ENCODE measurements at places on chromosomes 13 and 19.

DNA sequence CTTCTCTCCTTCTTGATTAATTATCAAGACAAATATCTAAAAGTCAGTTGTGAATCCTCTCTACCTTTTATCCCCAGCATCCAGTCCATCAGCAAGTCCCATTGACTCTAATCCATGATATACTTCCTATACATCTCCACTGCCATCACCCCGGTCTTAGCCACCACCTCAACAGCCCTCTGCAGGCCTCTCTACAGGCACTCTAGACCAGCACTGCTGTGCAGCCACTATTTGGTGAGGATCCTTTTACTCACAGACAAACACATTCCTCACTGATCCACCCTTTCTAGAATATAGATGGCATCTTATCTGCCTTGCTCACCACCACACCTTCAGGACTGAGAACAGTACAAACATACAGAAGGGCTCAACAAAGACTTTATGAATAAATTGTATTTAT is 221.7 kb downstream of the RFC3 start:
- DNase-seq = no peak

DNA sequence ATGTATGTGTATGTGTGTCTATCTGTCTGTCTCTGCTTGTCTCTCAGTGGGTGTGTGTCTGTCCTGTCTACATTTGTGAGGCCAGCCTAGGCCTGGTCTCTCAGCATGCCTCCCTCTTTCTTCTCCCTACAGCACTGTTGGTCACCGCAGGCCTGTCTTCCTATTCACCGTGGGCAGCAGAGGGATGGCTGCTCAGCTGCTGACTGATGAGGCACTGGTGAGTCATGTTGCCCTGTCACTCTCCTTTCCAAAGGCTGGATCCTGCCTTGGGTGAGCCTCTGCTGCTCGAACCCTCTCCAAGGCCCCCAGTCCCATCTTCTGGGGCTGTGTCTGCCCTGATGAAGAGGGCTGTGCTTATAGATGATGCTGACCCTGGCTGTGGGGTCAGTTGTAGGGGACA is 6.3 kb downstream of the ZNF71 start:
- no peak for DNase-seq

- DNase-seq = no peak
Observed at GRCh38 chr13:95319551-95320274, 18.5 kb upstream of the ABCC4 start.

- DNase-seq = no peak
Observed at GRCh38 chr19:44755219-44755618, 6.7 kb downstream of the BCL3 start.

DNA sequence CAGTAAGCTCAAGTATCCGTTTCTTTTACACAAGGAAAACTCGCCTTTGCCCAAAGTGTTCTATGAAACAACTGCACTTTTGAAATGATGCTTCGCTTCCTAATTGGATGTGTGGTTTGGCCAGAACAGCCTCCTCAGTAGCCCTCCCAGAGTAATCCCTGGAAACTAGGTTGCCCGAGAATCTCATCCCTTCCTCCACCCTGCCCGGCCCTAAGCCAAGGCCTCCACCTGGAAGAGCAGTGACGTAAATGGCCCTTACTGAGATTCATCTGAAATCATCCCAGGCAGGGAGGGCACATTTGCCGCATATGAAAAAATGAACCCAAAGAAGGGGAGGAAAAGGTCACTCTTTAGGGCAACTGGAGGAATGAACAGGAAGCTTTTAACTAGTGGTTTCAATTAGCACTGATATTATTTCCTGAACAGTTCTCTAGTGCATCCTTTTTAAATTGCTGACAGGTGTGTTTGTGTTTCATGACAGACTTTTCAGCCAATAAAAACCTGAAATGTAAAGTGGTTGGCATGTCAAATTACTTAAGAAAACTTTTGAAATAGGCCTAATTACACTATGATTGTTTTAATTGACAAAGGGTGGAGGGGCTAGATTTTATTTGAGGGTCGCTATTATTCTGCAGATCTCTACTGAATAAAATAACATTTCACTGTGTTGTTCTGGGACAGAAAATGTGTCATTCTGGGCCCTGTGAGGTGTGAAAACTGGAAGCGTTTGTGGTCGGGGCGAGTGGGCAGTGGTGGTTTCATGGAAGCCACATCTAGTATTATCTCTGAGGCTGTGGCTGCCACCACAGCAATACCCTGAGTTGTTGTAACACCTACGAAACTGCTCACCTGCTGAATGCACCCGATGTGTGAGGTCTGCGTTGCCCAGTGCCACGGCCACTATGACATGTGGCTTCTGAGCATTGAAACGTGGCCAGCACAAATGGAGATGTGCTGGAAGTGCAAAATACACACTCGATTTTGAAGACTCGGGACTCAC is 112.1 kb downstream of the ZIC5 start:
- DNase-seq = peak; percentile 52

- no peak for DNase-seq
Observed at GRCh38 chr13:85615031-85615430, 184.2 kb downstream of the SLITRK6 start.

DNA sequence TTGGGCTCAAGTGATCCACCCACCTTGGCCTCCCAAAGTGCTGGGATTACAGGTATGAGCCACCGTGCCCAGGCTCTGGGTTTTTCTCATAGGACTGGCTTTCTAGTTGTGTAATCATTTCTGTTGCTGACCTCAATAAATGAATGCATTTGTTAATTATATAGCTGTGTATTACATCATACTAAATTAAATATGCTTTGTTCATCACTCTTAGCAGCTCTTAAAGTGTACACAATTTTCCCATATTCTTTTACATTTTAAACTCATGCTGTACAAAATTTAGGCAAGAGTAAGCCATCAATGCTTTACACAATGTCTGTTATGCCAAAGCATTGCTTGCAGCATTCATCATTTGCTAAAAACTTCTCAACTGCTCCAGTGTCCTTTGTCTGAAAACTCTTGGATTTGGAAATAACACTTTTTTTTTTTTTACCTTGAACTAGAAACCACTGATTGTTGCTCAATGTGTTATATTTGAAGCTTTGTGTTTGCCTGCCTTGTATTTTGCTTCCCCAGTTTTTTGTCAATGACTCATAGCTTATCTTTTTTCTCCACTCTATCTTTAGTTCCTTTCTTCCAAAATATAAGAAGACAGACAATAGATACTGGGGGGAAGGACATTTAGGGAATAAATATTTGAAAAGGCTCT is 31.4 kb downstream of the CCDC122 start:
- DNase-seq = no peak

GRCh38 chr13:77767413-77767812 is 69.9 kb downstream of the SLAIN1 start:
- no peak for DNase-seq

DNA sequence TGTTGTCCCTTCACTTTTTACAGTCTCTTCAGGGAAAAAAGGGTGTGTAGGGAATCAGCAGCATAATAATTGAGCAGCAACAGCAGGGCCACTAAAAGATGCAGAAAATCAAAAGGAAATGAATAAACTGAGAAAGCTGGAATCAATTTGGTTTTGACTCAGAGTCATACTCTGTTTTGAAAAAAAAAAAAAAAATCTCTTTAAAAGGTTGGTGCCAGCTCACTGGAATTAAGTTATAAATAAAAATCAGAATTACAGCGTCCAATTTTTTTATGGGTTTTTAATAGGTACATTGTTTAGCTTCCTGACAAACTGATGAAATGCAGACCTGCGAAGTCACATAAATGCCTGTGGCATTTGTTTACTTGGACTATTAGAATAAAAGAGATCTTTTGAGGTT is 231.9 kb downstream of the COG6 start:
- DNase-seq = no peak

DNA sequence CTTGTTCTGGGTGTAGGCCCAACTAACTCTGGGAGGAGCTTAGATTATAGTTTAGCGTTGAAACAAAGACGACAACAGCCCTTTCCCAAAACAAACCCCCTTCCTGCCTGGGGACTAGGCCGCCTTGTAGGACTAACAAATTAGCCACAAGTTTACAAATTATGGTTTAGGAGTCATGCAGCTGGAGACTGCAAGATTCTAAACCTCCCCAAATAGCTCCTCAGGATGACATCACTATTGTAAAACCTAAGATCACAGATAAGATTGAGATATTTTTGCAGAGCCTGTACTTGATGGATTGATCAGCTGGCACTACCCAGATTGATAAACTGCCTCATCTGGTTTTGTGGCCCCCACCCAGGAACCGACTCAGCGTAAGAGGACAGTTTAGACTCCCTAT is 2.3 kb upstream of the SLC25A15 start:
- DNase-seq = no peak

GRCh38 chr19:46704379-46705076 is 12.4 kb downstream of the PRKD2 start:
- peak; percentile 92 for DNase-seq

GRCh38 chr13:78586706-78587105 is 16.6 kb downstream of the POU4F1 start:
- no peak for DNase-seq

- DNase-seq = no peak
Observed at GRCh38 chr13:88246239-88246638, 575.1 kb downstream of the SLITRK5 start.

DNA sequence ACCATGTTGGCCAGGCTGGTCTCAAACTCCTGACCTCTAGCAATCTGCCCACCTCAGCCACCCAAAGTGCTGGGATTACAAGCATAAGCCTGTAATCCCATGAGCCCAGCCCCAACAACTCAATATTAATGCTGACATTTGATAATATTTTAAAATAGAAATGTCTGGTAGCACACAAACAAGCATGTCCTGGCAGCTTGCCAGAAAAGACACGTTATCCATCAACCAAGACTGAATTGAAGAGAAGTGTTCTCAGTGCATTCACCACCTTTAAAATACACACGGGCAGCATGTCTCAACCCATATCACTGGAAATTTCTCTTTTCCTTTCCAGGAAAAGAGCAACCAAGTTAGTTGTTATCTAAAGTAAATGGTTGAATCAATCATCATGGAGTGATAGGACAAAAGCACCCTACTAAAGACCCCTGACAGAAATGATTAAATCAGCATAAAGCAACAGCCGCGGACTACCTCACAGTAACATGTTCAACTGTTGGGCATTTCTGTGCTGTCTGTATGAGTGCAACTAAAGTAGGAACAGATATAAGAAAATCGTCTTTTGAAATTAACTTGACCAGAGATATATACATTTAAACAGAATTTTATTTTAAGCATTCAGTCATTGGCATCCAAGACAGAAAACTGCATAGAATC is 25.0 kb downstream of the LHFPL6 start:
- DNase-seq = no peak

GRCh38 chr19:18893587-18894253 is 2.2 kb downstream of the CERS1 start:
- no peak for DNase-seq

DNA sequence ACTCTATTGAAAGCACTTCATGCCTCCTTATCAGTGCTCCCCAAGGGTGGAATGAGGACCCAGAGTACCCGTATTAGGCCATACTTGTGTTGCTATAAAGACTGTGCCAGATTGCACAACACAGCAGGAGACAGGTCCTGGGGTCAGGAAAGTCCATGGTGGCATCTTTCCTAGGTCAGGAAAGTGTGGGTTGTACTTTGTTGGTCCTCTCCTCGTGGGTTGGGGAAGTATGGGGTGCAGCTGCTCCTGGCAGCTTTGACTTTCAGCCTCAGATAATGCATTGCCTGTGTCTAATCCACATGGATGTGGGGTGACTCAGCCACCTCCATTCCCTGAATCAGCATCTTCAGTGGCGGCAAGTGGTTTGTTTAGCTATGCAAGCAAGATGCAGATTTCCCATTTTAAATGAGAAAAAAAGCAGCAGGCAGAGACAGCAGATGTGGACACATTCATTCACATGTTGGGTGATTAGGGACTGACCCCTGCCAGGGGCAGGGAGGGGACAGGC is 8.4 kb upstream of the CYP2B6 start:
- DNase-seq = no peak

DNA sequence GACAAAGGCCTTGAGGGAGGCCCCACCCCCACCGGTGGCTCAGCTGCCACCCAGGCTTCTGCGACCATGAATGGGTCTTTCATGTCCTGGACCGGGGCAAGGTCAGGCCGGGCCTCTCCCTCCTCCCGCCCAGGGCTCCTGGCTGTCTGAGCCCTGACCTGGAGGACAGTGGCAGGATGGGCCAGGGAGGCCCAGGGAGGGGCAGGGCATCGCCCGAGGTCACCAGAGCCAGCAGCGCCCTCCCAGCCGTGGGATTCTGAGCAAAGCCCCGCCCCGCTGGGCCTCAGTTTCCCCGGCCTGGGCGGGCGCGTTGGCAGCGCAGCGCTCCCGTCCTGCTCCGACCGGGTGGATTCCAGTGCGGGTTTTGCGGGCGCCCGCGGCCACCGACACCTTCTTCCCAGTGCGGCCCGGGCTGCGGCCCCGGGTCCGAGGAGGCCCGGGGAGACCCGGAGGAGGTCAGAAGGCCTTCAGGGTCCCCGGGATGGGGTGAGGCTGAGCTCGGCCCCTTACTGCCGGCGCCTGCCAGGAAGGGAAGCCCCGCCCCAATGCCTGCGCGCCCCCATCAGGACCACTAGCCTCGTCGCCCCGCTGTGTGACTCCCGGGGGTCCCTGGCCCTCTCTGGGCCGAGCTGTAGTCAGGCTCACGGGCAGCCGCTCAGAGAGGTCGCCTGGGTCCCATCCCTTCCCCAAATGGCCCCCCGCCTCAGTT is 24.6 kb upstream of the SEMA6B start:
- peak; percentile 41 for DNase-seq

- DNase-seq = no peak
Observed at GRCh38 chr13:48590141-48590901, 57.4 kb upstream of the RCBTB2 start.

DNA sequence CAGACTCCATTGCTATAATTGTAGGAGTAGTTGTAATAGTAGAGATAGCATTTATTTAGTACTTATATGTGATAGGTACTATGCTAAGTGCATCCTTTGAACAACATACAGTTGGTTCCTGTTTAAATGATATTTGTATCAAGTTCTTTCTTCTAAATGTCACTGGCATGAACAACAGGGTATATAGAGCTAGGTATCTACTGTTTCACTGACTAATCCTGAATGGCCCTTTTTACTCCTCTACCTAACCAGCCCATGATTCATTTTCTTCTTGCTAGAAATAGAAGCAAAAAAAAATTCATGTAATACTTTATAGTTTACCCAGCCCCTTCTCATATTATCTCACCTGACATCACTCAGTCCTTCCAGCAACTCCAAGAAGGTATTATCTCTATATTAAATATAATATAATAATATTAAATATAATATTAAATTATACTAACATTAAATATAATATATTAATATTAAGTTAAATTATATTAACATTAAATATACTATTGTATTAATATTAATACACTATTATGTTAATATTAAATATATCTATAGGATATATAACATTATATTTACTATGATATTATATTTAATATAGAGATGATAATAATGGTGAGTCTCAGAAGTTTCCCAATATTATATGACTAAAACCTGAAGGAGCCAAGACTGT is 74.2 kb downstream of the FRY start:
- DNase-seq = no peak

GRCh38 chr13:50344717-50345116 is 329.5 kb downstream of the KCNRG start:
- no peak for DNase-seq

DNA sequence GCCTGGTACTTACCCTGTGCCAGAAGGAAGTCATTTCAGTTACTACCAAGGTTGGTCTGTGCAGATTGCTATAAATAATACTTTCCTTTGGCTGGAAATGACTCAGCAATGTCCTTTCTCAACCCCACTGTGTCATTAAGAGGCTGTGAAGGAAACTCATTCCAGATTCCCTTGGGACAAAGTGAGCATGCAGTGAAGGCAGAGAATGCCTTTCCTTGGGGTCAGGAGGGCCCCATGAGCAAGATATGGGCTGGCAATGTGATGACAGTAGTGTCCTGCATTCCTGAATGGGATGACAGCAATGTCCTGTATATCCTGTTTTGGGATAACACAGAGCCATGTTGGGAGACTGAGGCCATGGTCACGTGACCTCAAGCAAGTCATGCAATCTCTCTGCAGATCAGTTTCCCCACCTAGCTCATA is 213.1 kb upstream of the TMTC4 start:
- DNase-seq = no peak
